Activated naive CD4-positive, alpha-beta T cell treated with anti-CD3 and anti-CD28 coated beads for 36 hours (primary cell): ENCODE measurements at places on chromosomes 5 and 9. TPM values are rescaled to one million over a fixed set of nuclear protein-coding genes. Genes with fewer than 3 reads are reported as not detected.

- H3K27ac ChIP-seq: no peak overlapping the region
- H3K36me3 ChIP-seq: no peaks in the 10 kb centered on the region
- no peak for DNase-seq
- no peaks in the 10 kb centered on the region for H3K4me1 ChIP-seq
Observed at GRCh38 chr5:126863402-126863801, 86.5 kb downstream of the LMNB1 start.

- H3K27ac ChIP-seq: peak overlapping the region; percentile 94
- no peaks in the 10 kb centered on the region for H3K36me3 ChIP-seq
- no peak for DNase-seq
- H3K4me1 ChIP-seq: peaks cover 19% of the 10 kb centered on the region
- H3K27me3 ChIP-seq: no peaks in the 10 kb centered on the region
- peak overlapping the region; percentile 81 for H3K4me3 ChIP-seq
Observed at GRCh38 chr5:56910210-56910965, 992 bp downstream of the SETD9 start.

- H3K27ac ChIP-seq: no peak overlapping the region
- DNase-seq: no peak
- H3K27me3 ChIP-seq: no peaks in the 10 kb centered on the region
- no peak overlapping the region for H3K4me3 ChIP-seq
- H3K36me3 ChIP-seq: no peaks in the 10 kb centered on the region
Observed at GRCh38 chr5:128466554-128466953, 71.5 kb downstream of the FBN2 start.

Gene ELAVL2
- not detected for total RNA-seq

DNA sequence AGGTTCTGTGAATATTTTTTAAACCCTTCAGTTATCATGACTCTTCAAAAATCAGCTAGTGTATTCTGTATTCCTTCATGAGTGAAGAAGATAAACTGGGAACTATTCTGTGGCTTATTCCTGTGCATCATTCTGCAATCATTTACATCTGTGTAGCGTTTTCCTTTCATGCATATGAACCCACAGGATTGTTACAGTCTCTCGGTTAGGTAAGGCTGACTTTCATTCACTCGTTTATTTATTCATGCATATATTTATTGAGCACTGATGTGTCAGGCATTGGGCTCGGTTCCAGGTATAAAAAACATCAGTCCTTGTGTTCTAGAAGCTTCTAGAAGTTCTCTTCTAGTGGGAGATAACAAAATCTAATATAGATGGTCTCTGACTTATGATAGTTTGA, 318.4 kb downstream of the MAN2A1 start:
- no peak for DNase-seq
- H3K27me3 ChIP-seq: no peaks in the 10 kb centered on the region
- no peak overlapping the region for H3K4me3 ChIP-seq
- H3K27ac ChIP-seq: no peak overlapping the region

DNA sequence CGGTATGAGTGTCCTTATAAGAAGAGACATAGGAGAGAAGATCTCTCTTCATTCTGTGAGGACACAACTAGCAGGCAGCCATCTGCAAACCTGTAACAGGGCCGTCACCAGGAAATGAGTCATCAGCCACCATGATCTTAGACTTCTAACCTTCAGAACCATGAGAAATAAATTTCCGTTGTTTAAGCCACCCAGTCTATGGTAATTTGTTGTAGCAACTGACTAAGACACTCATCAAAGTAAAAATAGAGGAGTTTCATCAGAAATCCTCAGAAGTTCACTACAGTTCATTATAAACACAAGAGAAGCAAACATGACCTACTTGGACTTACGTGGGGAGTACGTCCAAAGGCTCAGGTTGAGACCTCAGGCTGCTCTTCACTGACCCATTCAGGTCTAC, 357.7 kb downstream of the SEMA5A start:
- H3K36me3 ChIP-seq: no peaks in the 10 kb centered on the region
- H3K4me3 ChIP-seq: no peak overlapping the region
- no peak overlapping the region for H3K27ac ChIP-seq
- peak; percentile 23 for DNase-seq
- H3K4me1 ChIP-seq: no peaks in the 10 kb centered on the region

- peak overlapping the region; percentile 72 for H3K4me3 ChIP-seq
- no peak overlapping the region for H3K27ac ChIP-seq
- peaks cover 10% of the 10 kb centered on the region for H3K36me3 ChIP-seq
- peaks cover 3% of the 10 kb centered on the region for H3K27me3 ChIP-seq
- no peak for DNase-seq
Observed at GRCh38 chr5:138439477-138440158, 761 bp downstream of the REEP2 start.

GRCh38 chr9:116566677-116567488, 120.2 kb upstream of the TRIM32 start:
- no peak overlapping the region for H3K27ac ChIP-seq
- H3K27me3 ChIP-seq: no peaks in the 10 kb centered on the region
- no peaks in the 10 kb centered on the region for H3K4me1 ChIP-seq
- peaks cover 6% of the 10 kb centered on the region for H3K36me3 ChIP-seq

DNA sequence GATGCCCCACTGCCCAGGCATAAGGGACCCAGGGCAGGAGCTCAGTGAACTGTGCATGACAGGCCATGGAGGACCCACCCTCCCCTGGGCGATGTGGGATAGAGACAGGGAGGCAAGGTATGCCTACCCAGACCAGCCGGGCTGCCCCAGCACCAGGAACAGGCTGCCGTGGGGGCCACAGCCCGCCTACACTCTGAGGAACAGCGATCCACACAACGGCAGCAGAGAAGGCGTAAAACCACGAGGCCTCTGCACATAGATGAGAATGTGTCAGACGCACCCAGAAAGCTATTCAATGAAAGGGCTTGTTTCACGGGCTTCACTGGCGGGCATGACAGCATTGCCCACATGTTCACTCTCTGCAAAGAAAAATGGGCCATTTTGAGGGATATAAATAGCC, 49.5 kb downstream of the SEMA4D start:
- DNase-seq: peak; percentile 66
- peak overlapping the region; percentile 85 for H3K27ac ChIP-seq
- no peak overlapping the region for H3K4me3 ChIP-seq
- peaks cover 52% of the 10 kb centered on the region for H3K36me3 ChIP-seq
- no peaks in the 10 kb centered on the region for H3K27me3 ChIP-seq
- H3K4me1 ChIP-seq: peaks cover 92% of the 10 kb centered on the region

Gene PCDHB2
- total RNA-seq: not detected

Gene FOXI1
- not detected for total RNA-seq

Gene C5
- 1.6 TPM for total RNA-seq

Gene PTGS1
- not detected for total RNA-seq

GRCh38 chr9:108950168-108950567, 16.0 kb downstream of the ABITRAM start:
- H3K4me3 ChIP-seq: no peak overlapping the region
- H3K27ac ChIP-seq: no peak overlapping the region
- H3K36me3 ChIP-seq: peaks cover 5% of the 10 kb centered on the region
- H3K27me3 ChIP-seq: no peaks in the 10 kb centered on the region

DNA sequence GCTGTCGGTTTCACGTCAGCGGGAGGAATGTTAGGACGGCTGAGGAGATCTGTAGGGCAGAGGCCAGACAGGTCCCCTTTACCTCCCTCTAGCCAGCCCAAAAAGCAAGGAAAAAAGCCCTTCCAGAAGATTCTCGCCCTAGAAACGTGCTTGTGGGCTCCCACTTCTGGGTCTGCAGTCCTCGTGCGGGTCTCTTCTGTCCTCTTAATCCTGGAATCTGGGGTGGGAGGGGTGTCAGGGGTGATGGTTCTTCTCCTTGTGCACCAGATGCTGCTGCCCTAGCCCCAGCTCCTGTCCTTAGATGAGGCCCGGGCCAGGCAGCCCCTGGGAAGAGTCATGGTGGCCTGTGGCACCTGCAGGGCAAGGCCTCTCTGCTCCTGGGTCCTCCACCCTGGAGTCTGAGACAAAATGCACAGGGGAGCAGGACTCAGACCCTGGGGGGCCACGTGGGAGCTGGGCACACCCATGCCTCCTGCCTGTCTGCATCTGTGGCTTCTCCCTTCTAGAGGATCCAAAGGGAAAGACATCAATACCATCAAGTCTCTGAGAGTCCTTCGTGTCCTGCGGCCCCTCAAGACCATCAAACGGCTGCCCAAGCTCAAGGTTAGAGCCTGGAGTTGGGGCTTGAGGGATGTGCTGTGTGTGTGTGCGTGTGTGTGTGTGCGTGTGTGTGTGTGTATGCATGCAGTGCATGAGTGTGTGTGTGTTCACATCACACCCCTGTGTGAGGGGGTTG, 174.2 kb downstream of the CACNA1B start:
- H3K4me1 ChIP-seq: no peaks in the 10 kb centered on the region
- H3K27ac ChIP-seq: no peak overlapping the region
- H3K4me3 ChIP-seq: no peak overlapping the region
- no peaks in the 10 kb centered on the region for H3K36me3 ChIP-seq

DNA sequence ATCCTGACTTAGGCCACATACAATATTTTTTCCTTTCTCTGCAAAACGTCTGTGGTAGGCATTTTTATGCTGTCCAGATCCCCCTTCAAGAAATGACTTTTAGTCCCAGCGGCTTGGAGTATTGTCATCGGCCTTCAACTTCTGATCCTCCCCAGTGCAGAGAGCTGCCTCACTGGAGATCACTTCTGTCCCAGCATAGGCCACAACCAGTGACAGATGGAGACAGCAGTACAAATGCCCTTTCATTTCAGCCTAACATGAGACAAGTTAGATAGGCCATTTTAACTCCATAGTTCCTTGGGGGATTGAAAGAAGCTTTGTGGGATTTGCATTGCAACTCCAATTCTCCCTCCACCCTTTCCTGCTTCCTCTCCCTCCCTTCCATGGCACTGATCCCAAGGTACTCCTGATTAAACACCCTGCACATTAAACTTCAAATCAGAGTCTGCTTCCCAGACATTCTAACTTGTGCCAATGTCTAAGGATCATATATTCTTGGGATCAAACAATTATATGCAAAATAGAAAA, 3.2 kb upstream of the MAMDC2 start:
- no peak overlapping the region for H3K4me3 ChIP-seq
- H3K36me3 ChIP-seq: peaks cover 3% of the 10 kb centered on the region
- H3K27ac ChIP-seq: no peak overlapping the region
- peaks cover 30% of the 10 kb centered on the region for H3K27me3 ChIP-seq
- no peak for DNase-seq
- H3K4me1 ChIP-seq: peaks cover 5% of the 10 kb centered on the region

DNA sequence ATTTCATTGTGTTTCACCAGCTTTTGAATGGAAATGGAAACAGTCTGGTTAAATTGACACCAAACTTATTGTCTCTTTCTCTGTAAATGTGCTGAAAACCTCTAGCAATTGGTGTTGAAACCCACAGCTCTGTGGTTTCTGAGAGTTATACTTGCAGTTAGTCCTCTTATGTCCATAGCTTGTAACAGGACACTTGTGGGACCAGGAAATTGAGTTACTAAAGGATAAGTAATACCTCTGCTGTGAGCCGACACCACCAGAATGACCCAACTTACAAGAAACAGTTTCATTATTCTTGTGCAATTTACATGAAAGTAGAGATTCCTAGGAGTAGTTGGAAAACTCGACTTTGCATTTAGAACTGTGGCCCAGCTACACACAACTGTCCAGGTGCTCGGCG, 191.5 kb downstream of the CFAP90 start:
- no peak overlapping the region for H3K4me3 ChIP-seq
- no peaks in the 10 kb centered on the region for H3K27me3 ChIP-seq
- H3K27ac ChIP-seq: no peak overlapping the region
- no peak for DNase-seq
- H3K4me1 ChIP-seq: no peaks in the 10 kb centered on the region

Gene PAIP1
- 42.9 TPM for total RNA-seq

DNA sequence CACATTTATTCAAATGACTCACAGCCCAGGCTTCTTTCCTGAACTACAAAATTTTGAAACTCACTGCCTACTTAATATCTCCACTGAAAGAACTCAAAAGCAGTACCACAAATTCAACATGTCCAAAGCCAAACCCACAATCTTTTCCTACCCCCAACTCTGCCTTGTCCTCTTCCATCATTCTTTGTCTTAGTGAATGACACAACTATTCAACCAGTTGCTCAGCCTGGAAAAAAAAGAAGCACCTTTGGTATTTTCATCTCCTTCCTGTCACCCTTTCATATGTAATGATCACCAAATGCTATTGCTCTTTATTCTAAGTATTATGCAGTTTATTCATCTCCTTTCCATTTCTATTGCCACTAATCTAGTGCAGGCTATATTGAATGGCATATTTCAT, 216.3 kb downstream of the TMEM232 start:
- H3K27me3 ChIP-seq: peaks cover 8% of the 10 kb centered on the region
- no peaks in the 10 kb centered on the region for H3K4me1 ChIP-seq
- H3K36me3 ChIP-seq: no peaks in the 10 kb centered on the region
- no peak overlapping the region for H3K4me3 ChIP-seq
- no peak overlapping the region for H3K27ac ChIP-seq

Gene GDA
- total RNA-seq: not detected

Gene SLC6A3
- total RNA-seq: not detected

DNA sequence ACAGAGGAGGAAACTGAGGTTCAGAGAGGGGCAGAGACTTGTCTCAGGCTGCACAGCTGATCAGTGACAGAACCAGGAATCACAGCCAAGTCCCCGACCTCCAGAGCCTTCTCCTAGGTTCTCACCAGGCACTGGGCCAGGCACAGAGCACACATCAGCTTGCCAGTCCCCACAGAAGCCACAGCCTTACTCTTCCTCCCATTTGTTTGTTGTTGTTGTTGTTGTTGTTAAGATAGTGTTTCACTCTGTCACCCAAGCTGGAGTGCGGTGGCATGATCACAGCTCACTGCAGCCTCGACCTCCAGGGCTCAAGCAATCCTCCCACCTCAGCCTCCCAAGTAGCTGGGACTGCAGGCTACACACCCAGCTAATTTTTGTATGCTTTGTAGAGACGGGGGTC, 41.4 kb downstream of the NAIF1 start:
- DNase-seq: no peak
- H3K4me1 ChIP-seq: peaks cover 89% of the 10 kb centered on the region
- H3K27me3 ChIP-seq: no peaks in the 10 kb centered on the region
- H3K36me3 ChIP-seq: no peaks in the 10 kb centered on the region

Gene SPINK5
- not detected for total RNA-seq

DNA sequence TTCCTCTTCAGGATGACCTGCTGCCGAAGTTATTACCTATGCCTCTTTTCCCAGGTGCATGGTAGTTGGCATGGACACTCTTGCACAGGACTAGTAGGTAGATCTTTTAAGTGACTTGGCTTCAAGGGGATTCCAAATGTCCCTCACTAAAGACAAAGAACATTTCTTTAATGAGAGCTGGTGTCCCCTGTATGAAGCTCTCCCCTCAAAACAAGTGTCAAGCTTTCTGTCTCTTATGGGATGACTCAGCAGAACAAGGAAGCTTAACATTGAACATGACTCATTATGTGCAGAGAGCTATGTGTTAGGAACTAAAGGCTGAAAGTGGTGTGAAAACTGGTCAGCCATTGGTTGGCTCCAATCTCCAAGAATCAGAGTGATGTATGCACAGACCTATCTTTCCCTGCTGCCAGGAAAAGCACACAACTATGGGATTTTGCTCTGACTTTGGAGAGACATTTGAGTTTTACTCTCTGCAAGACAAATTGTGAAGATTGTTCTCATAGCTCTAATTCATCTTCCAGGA, 120.5 kb downstream of the PRDM6 start:
- no peaks in the 10 kb centered on the region for H3K27me3 ChIP-seq
- H3K4me3 ChIP-seq: no peak overlapping the region
- no peaks in the 10 kb centered on the region for H3K4me1 ChIP-seq
- H3K27ac ChIP-seq: no peak overlapping the region
- no peaks in the 10 kb centered on the region for H3K36me3 ChIP-seq
- DNase-seq: no peak

Gene CDC37L1
- 13.7 TPM for total RNA-seq

Gene CD74
- total RNA-seq: 312 TPM

- H3K27ac ChIP-seq: no peak overlapping the region
- no peaks in the 10 kb centered on the region for H3K4me1 ChIP-seq
- no peaks in the 10 kb centered on the region for H3K36me3 ChIP-seq
Observed at GRCh38 chr5:60036192-60036938, 142.8 kb upstream of the PDE4D start.

- no peaks in the 10 kb centered on the region for H3K4me1 ChIP-seq
- no peaks in the 10 kb centered on the region for H3K36me3 ChIP-seq
- H3K27me3 ChIP-seq: no peaks in the 10 kb centered on the region
- H3K27ac ChIP-seq: no peak overlapping the region
- H3K4me3 ChIP-seq: no peak overlapping the region
Observed at GRCh38 chr9:77512876-77513275, 135.2 kb downstream of the GNA14 start.
